ENCODE measurements at places on chromosomes 1 and 21. TPM values are rescaled to one million over a fixed set of nuclear protein-coding genes. Genes with fewer than 3 reads are reported as not detected.

GRCh38 chr1:22126531-22126930 is 16.4 kb downstream of the WNT4 start:
- DNase-seq: no peak

- no peak for DNase-seq
These were observed 287.7 kb downstream of the SDCCAG8 start for GRCh38 chr1:243543501-243543900.

- peak; percentile 84 for DNase-seq
These were observed 594.6 kb upstream of the ZP4 start for GRCh38 chr1:238485057-238485911.

- DNase-seq: no peak
These were observed 21.5 kb upstream of the GPR37L1 start for GRCh38 chr1:202101184-202101583.

GRCh38 chr1:4153571-4153970 is 253.5 kb upstream of the C1orf174 start:
- no peak for DNase-seq

- DNase-seq: peak; percentile 93
These were observed 145.5 kb upstream of the IRF2BP2 start for GRCh38 chr1:234755449-234755863.

DNA sequence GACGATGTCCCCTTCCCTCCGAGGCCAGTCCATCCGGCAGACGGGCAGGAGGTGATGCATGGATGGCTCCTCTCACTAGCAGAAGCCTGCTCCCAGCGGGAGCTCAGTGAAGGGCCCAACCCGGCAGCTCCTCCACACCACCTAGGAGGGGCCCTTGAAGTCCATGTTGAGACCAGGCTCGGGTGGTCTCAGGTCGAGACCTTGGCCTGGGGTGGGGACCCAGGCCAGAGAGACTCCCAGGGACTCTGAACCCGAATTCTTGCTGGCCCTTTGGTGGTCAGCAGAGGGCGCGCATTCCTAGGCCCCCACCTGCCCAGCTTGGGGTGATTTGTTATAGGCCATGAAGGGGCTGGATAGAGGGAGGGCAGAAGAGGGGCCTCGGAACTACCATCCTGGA is 642 bp upstream of the NT5C1A start:
- DNase-seq: no peak

DNA sequence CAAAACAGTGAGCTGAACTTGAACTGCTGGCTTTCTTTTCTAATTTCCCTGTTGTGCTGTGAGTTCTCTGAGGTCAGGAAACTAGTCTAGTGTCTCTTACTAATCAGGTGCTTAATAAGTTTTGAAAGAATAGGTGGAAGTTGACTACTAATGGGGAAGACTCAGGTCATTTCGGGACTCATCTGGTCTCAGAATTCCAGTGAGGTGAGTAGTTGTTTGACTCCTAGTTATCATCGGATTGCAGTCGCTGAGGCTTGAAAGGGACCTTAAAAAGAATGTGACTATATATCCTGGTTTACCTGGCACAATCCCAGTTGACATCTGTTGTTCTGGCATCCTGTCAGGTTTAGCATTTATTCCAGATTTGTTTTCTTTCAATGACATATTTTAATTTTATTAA is 81.4 kb upstream of the SPAG17 start:
- no peak for DNase-seq

DNA sequence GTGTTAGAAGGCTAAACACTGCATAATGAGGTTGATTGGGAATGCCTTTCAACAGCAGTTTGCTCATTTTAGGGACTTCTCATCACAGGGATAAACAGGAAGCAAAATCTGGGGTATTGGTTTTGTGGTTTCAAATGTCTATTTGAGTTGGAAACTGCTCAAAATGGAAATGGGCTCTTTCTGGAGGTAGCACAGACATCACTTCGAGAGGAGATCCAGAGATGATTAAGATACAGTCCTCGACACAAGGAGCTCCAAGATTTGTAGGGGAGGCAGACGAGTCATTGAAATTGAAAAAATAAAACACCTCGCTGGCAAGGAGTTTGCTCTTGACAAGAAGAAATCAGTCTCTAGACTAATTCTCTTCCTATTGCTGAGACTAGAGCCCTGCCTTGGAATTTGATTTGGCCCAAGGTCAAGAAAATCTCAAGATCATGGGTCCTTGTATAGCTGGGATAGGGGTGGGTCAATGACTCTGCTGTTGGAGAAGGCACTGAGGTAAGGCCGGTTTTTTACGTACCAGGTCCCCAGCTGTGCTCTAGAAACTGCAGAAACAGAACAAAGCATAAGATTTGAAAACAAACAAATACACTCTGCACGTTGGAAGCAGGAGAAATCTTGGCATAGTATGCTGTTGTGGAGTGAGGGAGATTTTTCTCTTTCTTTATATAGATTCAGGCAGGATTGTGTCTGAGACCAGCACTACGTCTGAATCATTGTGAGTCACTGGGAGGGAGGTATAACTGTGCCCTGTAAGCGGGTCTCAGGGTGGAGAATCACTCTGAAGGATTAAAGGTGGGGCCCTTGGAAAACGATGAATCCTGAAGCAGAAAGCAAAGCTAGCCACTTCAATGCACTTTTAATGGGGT is 17.7 kb upstream of the KLHDC8A start:
- DNase-seq: peak; percentile 93

DNA sequence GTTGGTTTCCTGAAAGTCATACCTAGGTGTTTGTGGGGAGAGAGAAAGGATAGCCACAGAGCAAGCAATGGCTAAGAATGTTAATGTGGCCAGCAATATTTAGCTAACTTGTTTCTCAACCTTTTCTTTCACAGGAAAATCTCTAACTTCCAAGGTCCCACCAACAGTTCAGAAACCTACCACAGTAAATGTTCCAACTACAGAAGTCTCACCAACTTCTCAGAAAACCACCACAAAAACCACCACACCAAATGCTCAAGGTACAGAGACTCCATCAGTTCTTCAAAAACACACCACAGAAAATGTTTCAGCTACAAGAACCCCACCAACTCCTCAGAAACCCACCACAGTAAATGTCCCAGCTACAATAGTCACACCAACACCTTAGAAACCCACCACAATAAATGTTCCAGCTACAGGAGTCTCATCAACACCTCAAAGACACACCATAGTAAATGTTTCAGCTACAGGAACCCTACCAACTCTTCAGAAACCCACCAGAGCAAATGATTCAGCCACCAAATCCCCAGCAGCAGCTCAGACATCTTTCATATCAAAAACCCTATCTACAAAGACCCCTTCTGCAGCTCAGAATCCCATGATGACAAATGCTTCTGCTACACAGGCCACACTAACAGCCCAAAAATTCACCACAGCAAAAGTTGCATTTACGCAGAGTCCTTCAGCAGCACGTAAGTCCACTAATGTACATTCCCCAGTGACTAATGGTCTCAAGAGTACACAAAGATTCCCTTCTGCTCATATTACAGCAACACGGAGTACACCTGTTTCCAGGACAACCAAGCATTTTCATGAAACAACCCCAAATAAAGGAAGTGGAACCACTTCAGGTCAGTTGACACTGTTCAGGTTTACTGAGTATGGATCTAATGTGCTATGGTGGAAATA is 15.3 kb downstream of the CD55 start:
- DNase-seq: no peak

The LMOD1 gene
- 213 TPM for total RNA-seq

The TEX38 gene
- total RNA-seq: 4.3 TPM

The CYP4B1 gene
- 2.9 TPM for total RNA-seq

The SCNM1 gene
- total RNA-seq: 10.1 TPM

The KCNJ6 gene
- 1.4 TPM for total RNA-seq

The PCNT gene
- total RNA-seq: 15.9 TPM

All from umbilical cord (tissue), 2 donors.